ENCODE measurements at places on chromosomes 1 and 21.

GRCh38 chr1:226422478-226422877 is 14.6 kb upstream of the PARP1 start:
- H3K27me3 ChIP-seq = peaks cover 2% of the 10 kb centered on the region
- no peaks in the 10 kb centered on the region for H3K36me3 ChIP-seq
- H3K4me3 ChIP-seq = no peak overlapping the region
- H3K27ac ChIP-seq = no peak overlapping the region
- no peak for DNase-seq

DNA sequence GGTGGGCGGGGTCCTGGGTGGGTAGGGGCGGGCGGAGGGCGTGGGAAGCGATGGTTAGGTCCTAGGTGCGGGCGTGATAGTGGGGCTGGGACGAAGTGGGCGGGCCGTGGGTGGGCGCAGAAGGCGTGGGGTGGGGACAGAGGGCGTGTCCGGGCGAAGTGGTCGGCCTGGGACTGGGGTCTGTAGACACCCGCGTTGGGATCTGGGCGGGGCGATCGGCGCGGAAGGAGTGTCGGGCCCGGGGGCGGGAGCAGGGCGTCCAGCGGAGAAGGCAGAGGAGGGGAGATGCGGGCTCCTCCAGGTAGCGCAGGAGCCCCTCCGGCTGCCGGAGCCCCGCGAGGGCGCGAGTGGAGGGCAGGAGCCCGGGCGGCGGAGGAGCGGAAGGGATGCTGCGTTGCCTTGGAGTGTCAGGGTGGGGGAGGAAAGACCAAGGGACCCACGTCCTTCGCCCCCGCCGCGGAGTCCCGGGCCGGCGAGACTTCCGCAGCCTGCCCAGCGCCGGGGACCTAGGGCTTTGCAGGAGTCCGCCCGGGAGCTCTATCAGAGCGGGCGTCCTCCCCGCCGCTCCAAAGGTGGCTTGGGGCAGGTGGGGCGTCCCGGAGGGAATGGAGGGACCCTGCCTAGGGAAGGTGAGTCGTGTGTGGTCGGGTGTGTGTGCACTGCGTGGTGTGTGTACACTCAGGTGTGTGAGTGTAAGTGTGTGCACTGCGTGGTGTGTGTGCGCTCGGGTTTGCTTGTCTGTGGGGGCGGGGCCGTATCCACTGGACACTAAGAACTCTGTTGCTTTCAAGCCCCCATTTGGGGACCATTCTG is 27.0 kb upstream of the PRSS38 start:
- H3K4me3 ChIP-seq = peak overlapping the region; percentile 67
- H3K27me3 ChIP-seq = peaks cover 20% of the 10 kb centered on the region
- DNase-seq = peak; percentile 48
- H3K27ac ChIP-seq = no peak overlapping the region

DNA sequence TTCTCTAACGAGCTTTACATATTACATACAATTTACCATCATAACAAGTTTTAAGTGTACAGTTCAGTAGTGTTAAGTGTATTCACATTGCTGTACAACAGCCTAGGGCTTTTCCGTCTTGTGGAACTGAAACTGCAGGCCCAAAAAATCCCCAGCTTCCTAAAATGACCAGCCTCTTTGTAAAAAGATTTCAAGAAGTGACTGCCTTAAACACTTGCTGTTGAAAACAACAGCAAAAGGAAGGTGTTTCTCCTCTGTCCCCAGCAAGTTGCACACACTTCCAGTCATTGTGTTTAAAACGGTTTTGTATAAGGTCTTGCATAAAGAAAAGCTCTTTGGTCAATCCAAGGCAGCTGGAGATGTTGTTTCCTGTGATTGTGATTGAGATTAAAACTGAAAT is 16.0 kb upstream of the GBP1 start:
- no peak overlapping the region for H3K4me3 ChIP-seq
- H3K4me1 ChIP-seq = peaks cover 10% of the 10 kb centered on the region
- peak overlapping the region; percentile 97 for H3K27ac ChIP-seq
- peaks cover 12% of the 10 kb centered on the region for H3K36me3 ChIP-seq
- H3K27me3 ChIP-seq = no peaks in the 10 kb centered on the region

GRCh38 chr1:12203216-12204007 is 26.4 kb upstream of the VPS13D start:
- H3K27ac ChIP-seq = no peak overlapping the region
- peaks cover 7% of the 10 kb centered on the region for H3K4me1 ChIP-seq
- H3K36me3 ChIP-seq = peaks cover 21% of the 10 kb centered on the region
- DNase-seq = no peak
- H3K27me3 ChIP-seq = peaks cover 12% of the 10 kb centered on the region
- no peak overlapping the region for H3K4me3 ChIP-seq

- no peak overlapping the region for H3K27ac ChIP-seq
- no peak overlapping the region for H3K4me3 ChIP-seq
- H3K27me3 ChIP-seq = no peaks in the 10 kb centered on the region
- no peaks in the 10 kb centered on the region for H3K36me3 ChIP-seq
- DNase-seq = no peak
These were observed 473.0 kb upstream of the VAMP3 start for GRCh38 chr1:7298145-7298544.

DNA sequence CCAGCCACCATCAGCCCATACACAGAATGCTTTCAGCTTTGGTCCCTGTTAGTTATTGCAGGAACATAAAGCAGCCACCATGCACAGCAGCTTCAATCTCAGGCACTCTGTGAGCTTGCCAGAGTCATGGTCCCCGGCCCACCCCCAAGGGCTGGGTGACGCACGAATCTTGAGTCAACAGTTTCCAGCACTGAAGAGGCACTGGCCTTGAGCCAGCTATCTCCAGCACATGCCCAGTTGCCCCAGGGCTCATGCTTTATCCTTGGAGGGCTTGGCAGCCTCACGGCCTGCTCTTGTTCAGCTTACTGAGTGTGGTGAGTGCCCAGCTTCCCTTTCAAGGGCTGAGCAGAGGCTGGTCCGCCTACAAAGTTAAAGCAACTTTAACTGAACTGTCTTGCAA is 200.7 kb upstream of the RAB4A start:
- H3K4me1 ChIP-seq = peaks cover 5% of the 10 kb centered on the region
- H3K36me3 ChIP-seq = no peaks in the 10 kb centered on the region
- DNase-seq = no peak
- H3K27me3 ChIP-seq = peaks cover 5% of the 10 kb centered on the region
- no peak overlapping the region for H3K4me3 ChIP-seq

DNA sequence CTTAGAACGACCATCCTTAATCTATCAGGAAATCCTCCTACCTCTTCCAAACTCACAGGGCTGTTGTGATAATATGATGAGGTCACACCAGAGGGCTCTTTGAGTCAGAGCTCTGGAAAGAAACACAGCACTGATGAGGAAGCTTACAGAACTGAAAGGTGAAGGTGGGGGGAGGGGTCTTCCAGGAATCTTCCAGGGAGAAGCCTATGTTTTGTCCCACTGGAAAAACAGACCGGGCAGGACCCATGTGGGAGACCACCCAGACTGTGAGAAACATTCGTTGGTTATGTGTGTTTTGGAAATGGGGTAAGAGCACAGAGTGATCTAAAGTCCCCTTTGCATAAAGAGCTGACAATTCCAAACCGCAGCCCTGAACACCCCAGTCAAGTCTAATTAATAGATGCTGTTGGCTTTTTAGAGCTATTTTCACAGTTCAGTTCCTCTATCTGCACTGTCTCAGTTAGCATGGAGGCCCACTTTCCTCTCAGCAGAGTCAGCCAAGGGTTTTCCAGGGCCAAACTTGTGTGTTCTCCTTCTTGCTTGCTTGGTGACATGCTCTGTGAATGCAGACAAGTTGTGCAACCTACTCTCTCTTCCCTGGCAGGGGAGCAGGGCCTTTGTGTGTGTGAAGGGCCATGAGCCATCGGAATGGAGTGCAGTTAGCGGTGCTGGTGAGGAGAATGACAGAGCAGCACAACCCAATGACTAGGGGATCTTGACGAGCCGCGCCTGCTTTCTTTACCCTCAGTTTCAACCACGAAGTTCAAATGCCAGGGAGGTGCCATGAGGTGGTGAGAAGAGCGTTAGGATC is 12.3 kb downstream of the PHLDA3 start:
- peaks cover 22% of the 10 kb centered on the region for H3K4me1 ChIP-seq
- no peak overlapping the region for H3K4me3 ChIP-seq
- DNase-seq = no peak
- H3K27me3 ChIP-seq = peaks cover 9% of the 10 kb centered on the region

- no peaks in the 10 kb centered on the region for H3K36me3 ChIP-seq
- peak overlapping the region; percentile 96 for H3K4me3 ChIP-seq
- peak; percentile 28 for DNase-seq
- peaks cover 8% of the 10 kb centered on the region for H3K4me1 ChIP-seq
- H3K27ac ChIP-seq = no peak overlapping the region
These were observed 770 bp downstream of the NTNG1 start for GRCh38 chr1:107141491-107142126.

DNA sequence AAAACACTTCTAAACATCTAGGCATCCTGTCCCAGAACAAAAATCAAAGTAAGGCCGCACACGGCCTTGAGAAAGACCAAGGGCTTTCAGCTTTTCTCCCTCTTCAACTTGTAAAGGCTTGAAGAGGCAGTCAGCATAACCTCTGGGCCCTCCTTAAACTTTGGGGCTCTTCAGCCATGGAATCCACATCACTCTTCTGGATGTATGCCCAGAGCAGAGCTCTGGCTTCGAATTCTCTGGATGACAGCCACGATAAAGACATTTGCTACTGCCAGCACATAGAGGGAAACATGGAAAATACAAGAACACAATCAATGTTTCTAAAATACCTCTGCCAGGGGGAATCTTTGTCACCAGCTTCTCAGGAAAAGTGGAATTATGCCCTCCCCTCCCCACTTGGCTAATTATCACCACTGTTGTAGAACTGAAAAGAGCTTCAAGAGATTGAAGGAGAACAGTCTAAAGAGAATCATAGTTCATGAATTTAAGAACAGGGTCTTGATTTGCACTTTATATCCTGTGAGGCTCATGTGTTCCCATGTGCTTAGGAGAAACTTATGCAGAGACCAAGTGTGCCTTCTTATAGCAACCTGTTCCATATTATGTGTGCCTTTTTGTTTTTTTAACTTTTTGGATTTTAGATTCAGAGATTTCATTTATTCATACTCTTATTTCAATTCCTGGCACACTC is 39.0 kb upstream of the DPT start:
- H3K36me3 ChIP-seq = no peaks in the 10 kb centered on the region
- no peak overlapping the region for H3K27ac ChIP-seq
- H3K4me1 ChIP-seq = no peaks in the 10 kb centered on the region
- no peak overlapping the region for H3K4me3 ChIP-seq
- DNase-seq = no peak

GRCh38 chr1:99110140-99111041 is 105.7 kb upstream of the PLPPR5 start:
- H3K4me3 ChIP-seq = no peak overlapping the region
- no peaks in the 10 kb centered on the region for H3K36me3 ChIP-seq

DNA sequence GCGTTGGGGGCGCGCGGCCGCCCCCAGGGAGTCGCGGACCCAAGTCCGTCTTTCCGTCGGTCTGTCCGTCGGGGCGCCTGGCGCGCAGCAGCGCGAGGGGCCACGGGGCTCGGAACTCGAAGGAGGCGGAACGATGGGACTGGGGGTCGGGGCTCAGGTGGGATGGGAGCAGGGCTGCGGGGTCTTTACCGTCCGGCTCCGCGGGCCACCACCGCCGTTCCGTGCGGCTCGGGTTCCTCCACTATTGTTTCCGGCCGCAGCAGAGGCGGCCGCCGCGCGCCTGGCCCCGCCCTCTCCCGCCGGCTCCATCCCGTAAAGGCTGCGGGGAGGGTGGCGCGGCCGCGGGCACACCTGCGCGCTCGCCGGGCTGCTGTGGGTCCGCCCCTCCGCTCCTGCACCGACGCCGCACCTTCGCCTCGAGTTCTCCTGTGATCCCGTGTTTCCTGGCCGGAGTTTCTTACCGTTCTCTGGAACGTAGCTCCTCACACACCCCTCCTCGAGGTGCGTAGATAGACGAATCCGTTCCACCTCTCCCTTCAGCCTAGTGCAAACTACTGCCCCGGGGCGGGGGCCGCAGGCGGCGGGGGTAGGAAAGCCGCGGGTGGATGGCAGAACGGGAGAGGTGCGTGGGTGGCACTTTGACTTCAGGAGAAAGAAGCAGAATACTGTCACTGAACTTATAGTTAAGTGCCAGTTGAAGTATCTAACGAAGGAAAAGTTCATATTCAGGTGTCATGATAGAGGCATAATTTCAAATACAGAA is at the start of gene C21orf91:
TSS of gene C21orf91 (minus strand) at position 243 of the 763 bp plus-strand sequence. CDS start 1,038 bp downstream, outside the sequence.
- peak within 1 kb of the TSS; percentile 98 for H3K27ac ChIP-seq
- peaks cover 21% of the 10 kb centered on the region for H3K4me1 ChIP-seq
- peak within 1 kb of the TSS; percentile 91 for H3K4me3 ChIP-seq

- H3K27ac ChIP-seq = no peak overlapping the region
- DNase-seq = no peak
- H3K4me1 ChIP-seq = peaks cover 14% of the 10 kb centered on the region
- H3K4me3 ChIP-seq = no peak overlapping the region
- peaks cover 6% of the 10 kb centered on the region for H3K36me3 ChIP-seq
- peaks cover 2% of the 10 kb centered on the region for H3K27me3 ChIP-seq
These were observed 197.6 kb upstream of the TMEM51 start for GRCh38 chr1:14955976-14956375.

DNA sequence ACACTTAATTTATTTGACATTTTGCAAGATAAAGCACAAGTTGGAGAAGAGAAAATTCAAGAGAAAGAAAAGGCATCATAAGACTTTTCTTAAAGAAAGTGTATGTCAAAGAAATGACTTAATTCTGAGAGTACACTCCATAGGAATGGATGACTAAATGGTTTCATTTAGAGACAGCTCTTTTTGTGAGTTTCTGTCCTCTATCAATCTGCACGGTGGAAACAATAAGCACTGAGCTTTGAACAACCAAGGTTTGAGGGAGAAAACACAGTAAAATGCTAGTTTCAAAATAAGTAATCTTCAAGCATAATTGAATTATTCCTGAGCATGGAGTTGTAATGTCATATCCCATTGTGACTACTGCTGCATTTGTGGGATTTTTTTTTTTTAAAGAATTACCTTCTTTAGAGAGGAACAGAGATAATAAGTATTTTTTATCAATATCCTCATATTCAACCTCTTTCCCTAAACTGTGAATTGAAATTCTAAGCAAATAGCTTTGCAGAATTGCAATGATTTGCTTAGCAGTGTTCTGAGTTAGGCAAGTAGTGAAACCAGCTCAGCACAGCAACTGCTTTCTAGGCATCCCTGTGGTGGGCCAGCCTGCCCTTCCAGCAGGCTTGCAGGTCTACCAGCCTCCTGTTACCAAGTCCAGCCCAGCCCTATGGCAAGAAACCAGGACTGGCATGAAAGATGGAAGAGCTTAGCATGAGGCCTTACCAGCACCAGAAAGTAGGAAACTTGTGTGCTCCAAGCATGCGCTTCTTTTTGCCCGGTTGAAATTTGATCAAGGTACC is 38.2 kb downstream of the KCNJ6 start:
- H3K27me3 ChIP-seq = peaks cover 1% of the 10 kb centered on the region
- no peak overlapping the region for H3K4me3 ChIP-seq
- peaks cover 2% of the 10 kb centered on the region for H3K4me1 ChIP-seq
- DNase-seq = no peak

GRCh38 chr1:209769971-209770370 is 14.1 kb downstream of the TRAF3IP3 start:
- peaks cover 7% of the 10 kb centered on the region for H3K4me1 ChIP-seq
- no peak overlapping the region for H3K27ac ChIP-seq
- no peak overlapping the region for H3K4me3 ChIP-seq
- no peak for DNase-seq

- no peak overlapping the region for H3K27ac ChIP-seq
- H3K36me3 ChIP-seq = peaks cover 21% of the 10 kb centered on the region
- peaks cover 15% of the 10 kb centered on the region for H3K4me1 ChIP-seq
- H3K27me3 ChIP-seq = no peaks in the 10 kb centered on the region
These were observed 23.5 kb downstream of the PSEN2 start for GRCh38 chr1:226893936-226894335.

GRCh38 chr1:47866601-47867437 is 130.4 kb downstream of the TRABD2B start:
- no peak overlapping the region for H3K27ac ChIP-seq
- DNase-seq = no peak
- peaks cover 36% of the 10 kb centered on the region for H3K4me1 ChIP-seq
- H3K36me3 ChIP-seq = no peaks in the 10 kb centered on the region

- peaks cover 3% of the 10 kb centered on the region for H3K27me3 ChIP-seq
- no peaks in the 10 kb centered on the region for H3K36me3 ChIP-seq
- peaks cover 21% of the 10 kb centered on the region for H3K4me1 ChIP-seq
- H3K4me3 ChIP-seq = no peak overlapping the region
These were observed 27.5 kb upstream of the JUN start for GRCh38 chr1:58811303-58811702.

All from endothelial cell (in vitro differentiated cells).